ENCODE measurements at places on chromosomes 6 and 20. TPM values are rescaled to one million over a fixed set of nuclear protein-coding genes. Genes with fewer than 3 reads are reported as not detected.
A peak's percentile ranks its signal among the peaks of the same experiment; 100 is the strongest.

- H3K4me1 ChIP-seq: no peaks in the 10 kb centered on the region
- H3K27ac ChIP-seq: no peak overlapping the region
- H3K36me3 ChIP-seq: no peaks in the 10 kb centered on the region
- no peak for DNase-seq
- no peak overlapping the region for H3K4me3 ChIP-seq
- H3K27me3 ChIP-seq: no peaks in the 10 kb centered on the region
These were observed 68.2 kb downstream of the GCNT2 start for GRCh38 chr6:10589429-10589727.

DNA sequence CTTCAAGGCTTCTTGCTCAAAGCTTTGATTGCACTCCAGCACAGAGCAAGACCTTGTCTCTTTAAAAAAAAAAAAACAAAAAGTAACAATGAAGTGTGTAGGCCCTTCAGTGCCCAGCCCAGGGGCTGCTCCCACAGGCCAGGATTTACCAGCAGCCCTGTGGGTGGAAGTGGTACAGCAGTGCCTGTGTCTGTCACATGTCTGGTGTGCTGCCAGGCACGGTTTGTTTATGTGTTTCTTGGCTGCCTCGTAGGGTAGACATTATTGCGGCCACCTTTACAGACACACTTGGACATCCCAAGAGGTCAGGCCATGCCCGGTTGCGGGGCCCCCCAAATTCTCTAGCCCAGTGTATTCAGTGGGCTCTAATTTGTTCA is 12.7 kb downstream of the DYNLRB1 start:
- no peak overlapping the region for H3K27ac ChIP-seq
- H3K4me3 ChIP-seq: no peak overlapping the region
- H3K36me3 ChIP-seq: peaks cover 67% of the 10 kb centered on the region

DNA sequence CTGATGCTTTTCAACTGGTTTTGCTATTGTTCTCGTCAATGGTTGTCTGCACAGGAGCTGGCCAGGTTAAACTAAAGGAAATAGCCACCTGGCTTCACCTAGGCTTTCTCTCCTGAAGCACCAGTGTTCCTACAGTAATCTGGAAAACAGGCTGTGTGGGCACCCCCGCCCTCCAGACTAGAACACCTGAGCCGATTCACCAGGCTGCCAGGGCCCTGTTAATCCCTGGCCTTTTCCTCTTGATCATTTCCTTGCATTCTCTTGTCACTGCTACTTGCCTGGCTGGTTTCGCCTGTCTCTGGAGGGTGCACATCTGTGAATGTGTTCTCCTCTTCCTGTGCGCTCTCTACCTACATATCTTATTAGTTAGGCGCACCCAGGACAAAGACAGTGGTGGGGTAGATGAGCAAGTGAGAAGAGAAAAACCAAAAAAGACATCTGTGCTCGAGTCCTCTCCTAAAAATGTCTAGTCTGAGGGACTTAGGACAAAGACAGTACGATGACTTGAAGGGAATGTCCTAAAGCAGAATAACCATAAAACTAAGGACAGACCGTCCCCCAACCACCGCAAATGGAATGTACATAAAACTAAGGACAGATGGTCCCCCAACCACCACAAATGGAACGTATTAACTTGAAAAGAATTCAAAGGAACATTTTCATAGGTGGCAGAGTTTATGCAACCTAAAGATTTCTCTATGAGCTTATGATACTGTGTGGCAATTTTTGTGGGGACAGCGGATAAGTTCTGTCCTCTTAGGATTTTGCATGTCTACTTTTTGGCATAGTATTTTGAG is 45.9 kb upstream of the EMILIN3 start:
- no peaks in the 10 kb centered on the region for H3K27me3 ChIP-seq
- no peaks in the 10 kb centered on the region for H3K4me1 ChIP-seq
- DNase-seq: no peak
- no peak overlapping the region for H3K4me3 ChIP-seq
- H3K36me3 ChIP-seq: peaks cover 8% of the 10 kb centered on the region

DNA sequence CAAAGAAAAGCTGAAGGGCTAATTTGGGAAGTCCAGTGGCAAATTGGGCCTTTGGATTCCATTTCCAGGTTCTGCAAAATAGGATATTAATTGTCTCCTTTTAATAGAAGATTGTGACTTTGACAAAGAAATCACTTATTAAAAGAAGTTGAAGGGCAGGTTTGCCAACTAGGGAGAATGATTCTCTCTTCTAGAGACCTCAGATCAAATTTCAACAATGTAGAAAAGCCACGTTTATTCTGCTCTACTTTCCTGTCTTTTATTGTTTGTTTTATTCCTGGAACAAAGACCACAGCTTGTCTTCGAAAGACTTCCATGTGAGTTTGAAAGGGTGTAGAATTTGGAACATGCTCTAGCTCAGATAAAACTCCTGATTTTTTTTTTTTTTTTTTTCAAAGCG is 65.5 kb upstream of the PRL start:
- H3K27me3 ChIP-seq: no peaks in the 10 kb centered on the region
- H3K4me1 ChIP-seq: peaks cover 23% of the 10 kb centered on the region
- H3K27ac ChIP-seq: no peak overlapping the region

- H3K27me3 ChIP-seq: no peaks in the 10 kb centered on the region
- no peak overlapping the region for H3K27ac ChIP-seq
- no peak overlapping the region for H3K4me3 ChIP-seq
- H3K4me1 ChIP-seq: peaks cover 8% of the 10 kb centered on the region
- no peaks in the 10 kb centered on the region for H3K36me3 ChIP-seq
- DNase-seq: no peak
These were observed 627.8 kb downstream of the DOK5 start for GRCh38 chr20:55103188-55103587.

GRCh38 chr6:84258268-84258667 is 30.8 kb upstream of the CEP162 start:
- no peaks in the 10 kb centered on the region for H3K4me1 ChIP-seq
- no peaks in the 10 kb centered on the region for H3K27me3 ChIP-seq
- no peak for DNase-seq
- no peak overlapping the region for H3K27ac ChIP-seq

- no peak overlapping the region for H3K27ac ChIP-seq
- H3K27me3 ChIP-seq: no peaks in the 10 kb centered on the region
- H3K36me3 ChIP-seq: no peaks in the 10 kb centered on the region
- peaks cover 3% of the 10 kb centered on the region for H3K4me1 ChIP-seq
- H3K4me3 ChIP-seq: no peak overlapping the region
- no peak for DNase-seq
These were observed 272.2 kb upstream of the MAP3K7 start for GRCh38 chr6:90859056-90859455.

DNA sequence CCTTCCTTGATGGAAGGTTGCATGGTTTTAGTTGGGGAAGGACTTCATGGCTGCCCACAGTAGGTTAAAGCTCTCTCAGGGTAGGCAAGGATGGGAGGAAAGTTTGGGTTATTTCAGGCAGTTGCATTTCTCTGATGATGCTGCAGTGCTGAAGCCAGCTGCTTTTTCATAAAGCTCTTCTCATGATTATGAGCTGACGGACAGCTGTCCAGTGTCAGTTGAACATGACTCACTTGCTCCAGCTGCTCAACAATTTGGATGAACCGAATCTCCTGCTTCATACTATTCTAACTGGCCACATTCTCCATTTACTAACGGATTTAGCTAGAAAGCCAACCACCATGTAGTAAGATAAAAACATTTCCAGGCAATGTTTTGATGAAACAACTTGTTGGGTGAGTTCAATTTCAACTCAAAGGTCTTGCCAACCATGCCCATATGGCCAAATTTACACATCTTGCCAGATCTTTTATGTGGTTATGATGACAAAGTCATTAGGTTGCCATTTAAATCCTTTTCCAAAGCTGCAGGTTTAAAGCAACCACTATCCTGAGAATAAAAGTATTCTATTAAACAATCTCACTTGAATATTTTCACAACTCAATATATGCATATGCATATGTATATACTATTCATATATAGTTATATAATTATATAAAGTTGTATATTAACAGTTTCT is 125.9 kb downstream of the HS3ST5 start:
- no peak overlapping the region for H3K27ac ChIP-seq
- no peaks in the 10 kb centered on the region for H3K27me3 ChIP-seq
- no peak for DNase-seq

DNA sequence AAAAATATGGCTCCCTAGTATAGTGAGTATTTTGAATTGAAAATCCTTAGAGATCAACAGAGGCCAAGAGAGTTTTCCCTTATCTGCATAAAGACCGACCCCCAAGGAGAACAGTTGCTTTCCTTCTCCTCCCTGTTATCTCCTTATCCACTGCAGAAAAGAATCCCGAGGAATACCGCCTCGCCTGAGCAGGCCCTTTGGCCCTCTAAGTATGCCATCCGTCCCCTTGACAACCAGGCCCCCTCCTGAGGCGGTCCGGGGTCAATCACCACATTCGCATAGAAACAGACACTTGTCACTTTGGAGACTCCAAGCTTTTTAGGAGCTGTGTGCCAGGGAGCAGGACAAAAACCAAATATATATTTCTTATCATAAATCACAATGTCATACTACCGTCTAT is 15.9 kb upstream of the GGTLC1 start:
- H3K4me3 ChIP-seq: no peak overlapping the region
- H3K4me1 ChIP-seq: no peaks in the 10 kb centered on the region
- no peaks in the 10 kb centered on the region for H3K36me3 ChIP-seq
- H3K27ac ChIP-seq: no peak overlapping the region

GRCh38 chr6:39934131-39934757 is at the start of gene MOCS1:
MOCS1 (minus strand) TSS chr6:39934462; CDS start chr6:39934417, 45 bp downstream.
- H3K27me3 ChIP-seq: peaks cover 5% of the 10 kb centered on the region
- H3K4me3 ChIP-seq: peak within 1 kb of the TSS; percentile 68
- H3K27ac ChIP-seq: no peak within 1 kb of the TSS
- peaks cover 2% of the 10 kb centered on the region for H3K4me1 ChIP-seq

GRCh38 chr20:825710-826421 is 7.6 kb upstream of the FAM110A start:
- no peaks in the 10 kb centered on the region for H3K4me1 ChIP-seq
- H3K27me3 ChIP-seq: no peaks in the 10 kb centered on the region
- no peak for DNase-seq
- no peak overlapping the region for H3K27ac ChIP-seq
- H3K4me3 ChIP-seq: no peak overlapping the region

DNA sequence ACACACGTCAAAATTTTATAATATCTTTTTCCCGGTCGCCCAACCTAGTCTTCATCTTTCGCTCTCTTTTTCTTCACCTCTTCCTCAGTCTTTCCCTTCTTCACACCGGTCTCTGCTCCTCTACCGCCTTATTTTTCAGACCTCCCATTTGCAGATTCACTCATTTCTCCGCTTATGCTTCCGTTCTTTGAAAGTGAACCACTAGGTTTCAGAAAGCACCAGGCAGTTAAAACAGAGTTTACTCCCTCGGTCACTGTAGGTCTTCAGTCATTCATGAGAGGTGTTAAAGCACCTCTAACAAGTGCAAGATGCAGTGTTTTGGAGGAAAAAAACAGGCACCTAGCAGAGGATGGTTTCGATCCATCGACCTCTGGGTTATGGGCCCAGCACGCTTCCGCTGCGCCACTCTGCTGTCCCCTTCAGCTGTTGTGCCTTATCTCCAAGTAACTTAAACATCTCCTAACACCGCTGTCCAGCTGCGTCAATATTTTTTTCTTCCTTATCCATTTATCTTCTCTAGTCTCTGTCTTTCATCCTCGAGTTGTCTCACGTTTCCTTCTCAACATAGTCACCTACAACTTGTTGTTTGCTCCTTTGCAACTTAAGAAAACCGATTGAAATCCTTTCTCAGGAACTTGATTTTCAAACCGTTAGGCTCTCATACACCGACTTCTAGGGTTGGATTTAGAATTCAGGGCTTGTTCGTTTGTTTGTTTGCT is 119.7 kb upstream of the ZNF184 start:
- H3K36me3 ChIP-seq: no peaks in the 10 kb centered on the region
- H3K4me1 ChIP-seq: peaks cover 5% of the 10 kb centered on the region
- H3K27ac ChIP-seq: no peak overlapping the region
- H3K4me3 ChIP-seq: peak overlapping the region; percentile 66
- DNase-seq: peak; percentile 94

DNA sequence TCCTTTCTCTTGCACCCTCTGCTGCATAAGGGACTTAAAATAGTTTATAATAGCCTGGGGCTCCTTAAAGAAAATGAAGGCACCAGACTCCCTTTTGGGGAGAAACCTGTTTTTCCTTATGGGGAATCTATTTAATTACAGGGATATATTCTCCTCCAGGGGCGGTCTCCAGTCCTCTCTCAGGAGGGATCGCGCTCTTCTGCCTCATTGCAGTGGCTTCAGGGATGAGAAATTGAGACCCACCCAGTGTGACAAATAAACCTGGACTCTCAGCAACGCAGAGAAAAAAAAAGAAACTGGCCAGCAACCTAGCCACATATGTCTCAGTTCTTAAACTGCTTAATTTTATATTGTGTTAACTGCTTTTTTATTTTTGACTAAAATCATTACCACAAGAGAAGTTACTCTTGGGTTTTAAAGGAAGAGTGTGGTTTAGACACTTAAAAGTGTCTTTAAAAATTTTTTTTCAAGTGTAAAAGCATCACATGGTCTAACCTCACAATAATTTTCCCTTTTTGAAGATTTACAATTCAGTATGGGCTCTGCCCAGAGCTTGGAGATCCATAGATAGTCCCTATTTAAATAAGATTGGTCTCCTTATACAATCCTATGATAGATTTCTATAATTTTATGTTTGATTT is 11.7 kb upstream of the GOPC start:
- H3K27ac ChIP-seq: no peak overlapping the region
- no peaks in the 10 kb centered on the region for H3K36me3 ChIP-seq
- no peaks in the 10 kb centered on the region for H3K27me3 ChIP-seq
- H3K4me3 ChIP-seq: no peak overlapping the region
- DNase-seq: no peak

DNA sequence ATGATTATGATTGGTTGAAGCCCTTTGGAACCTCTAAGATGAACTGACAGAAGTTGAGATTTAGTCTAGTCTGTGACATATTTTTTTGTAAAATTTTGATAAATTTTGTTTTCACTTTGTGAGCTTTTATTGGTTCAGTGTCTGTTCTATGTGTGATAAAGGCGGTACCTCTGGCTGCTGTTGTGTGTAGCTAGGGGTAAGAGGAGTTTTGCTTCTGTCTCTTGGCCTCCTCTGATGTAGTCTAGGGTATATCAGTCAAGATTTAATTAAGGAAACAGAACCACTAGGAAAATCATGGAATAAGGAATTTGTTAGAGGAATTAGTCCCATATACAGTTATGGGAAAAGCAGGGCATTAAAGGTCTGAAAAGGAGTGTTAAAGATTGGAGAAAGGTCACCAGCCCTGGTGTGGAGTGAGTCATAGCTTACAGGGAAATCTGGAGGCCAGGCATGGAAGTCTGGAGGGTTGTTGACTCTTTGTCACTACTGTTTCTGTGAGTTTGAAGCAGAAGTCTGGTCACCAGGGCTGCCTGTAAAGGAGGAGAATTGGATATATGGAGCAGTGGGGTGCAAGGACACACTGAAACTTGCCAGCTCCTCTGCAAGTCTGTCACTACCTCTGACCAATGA is 28.5 kb downstream of the CDC5L start:
- H3K4me1 ChIP-seq: no peaks in the 10 kb centered on the region
- no peak for DNase-seq
- H3K27me3 ChIP-seq: no peaks in the 10 kb centered on the region
- H3K4me3 ChIP-seq: no peak overlapping the region

GRCh38 chr6:84521511-84521910 is 242.9 kb downstream of the TBX18 start:
- no peak overlapping the region for H3K27ac ChIP-seq
- no peak overlapping the region for H3K4me3 ChIP-seq
- DNase-seq: no peak
- H3K36me3 ChIP-seq: no peaks in the 10 kb centered on the region
- H3K4me1 ChIP-seq: no peaks in the 10 kb centered on the region
- no peaks in the 10 kb centered on the region for H3K27me3 ChIP-seq

- H3K27ac ChIP-seq: no peak overlapping the region
- peaks cover 10% of the 10 kb centered on the region for H3K36me3 ChIP-seq
- no peaks in the 10 kb centered on the region for H3K4me1 ChIP-seq
- H3K27me3 ChIP-seq: no peaks in the 10 kb centered on the region
- DNase-seq: no peak
These were observed 81.3 kb downstream of the AFDN start for GRCh38 chr6:167907837-167908681.

Gene OOEP
- not detected for polyA plus RNA-seq

Gene CCN5
- not detected for polyA plus RNA-seq

Gene OPN5
- polyA plus RNA-seq: 0.04 TPM

Gene SLC13A3
- 4.5 TPM for polyA plus RNA-seq

Gene BPIFB4
- polyA plus RNA-seq: not detected

Gene CENPW
- 14.5 TPM for polyA plus RNA-seq
